H54 (cell line): ENCODE measurements at places on chromosomes 5 and 9.

GRCh38 chr9:91408475-91408874 is 15.2 kb downstream of the NFIL3 start:
- no peak for DNase-seq

DNA sequence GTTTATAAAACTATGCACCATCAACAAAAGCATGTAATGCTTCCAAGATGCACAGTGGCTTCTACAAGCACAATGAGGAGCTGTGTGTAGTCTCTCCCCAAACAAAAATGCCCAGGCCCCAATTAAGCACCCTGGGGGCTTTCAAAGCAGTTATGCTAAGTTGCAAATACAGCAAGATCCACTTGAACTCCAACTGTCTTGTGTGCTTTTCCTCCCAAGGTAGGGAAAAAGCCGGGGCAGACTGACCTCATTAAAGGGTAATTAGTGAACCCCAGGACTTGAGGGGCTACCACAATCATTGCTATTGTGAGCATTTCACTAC is 13.1 kb downstream of the ZNF608 start:
- no peak for DNase-seq

- no peak for DNase-seq
Observed at GRCh38 chr9:134853893-134854292, 26.7 kb upstream of the FCN2 start.

DNA sequence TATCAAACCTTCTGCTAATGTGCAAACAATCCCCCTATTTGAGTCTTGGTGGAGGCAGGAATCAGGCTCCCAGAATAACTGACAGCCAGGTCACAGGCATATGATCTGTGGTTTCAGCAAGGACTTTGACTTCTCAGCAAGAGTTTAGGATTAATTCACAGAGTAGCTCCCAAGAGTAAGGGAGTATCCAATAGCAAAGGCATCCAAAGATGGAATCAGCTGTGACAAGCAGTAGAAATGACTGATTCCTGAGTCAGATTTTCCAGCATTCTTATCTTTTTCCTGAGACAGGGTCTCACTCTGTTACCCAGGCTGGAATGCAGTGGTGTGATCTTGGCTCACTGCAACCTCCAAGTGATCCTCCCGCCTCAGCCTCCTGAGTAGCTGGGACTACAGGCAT is 108.3 kb downstream of the EPB41L4A start:
- no peak for DNase-seq

GRCh38 chr9:109277451-109277850 is 43.4 kb downstream of the EPB41L4B start:
- DNase-seq, result no peak

- no peak for DNase-seq
Observed at GRCh38 chr9:137505421-137506140, 44.6 kb downstream of the PNPLA7 start.

DNA sequence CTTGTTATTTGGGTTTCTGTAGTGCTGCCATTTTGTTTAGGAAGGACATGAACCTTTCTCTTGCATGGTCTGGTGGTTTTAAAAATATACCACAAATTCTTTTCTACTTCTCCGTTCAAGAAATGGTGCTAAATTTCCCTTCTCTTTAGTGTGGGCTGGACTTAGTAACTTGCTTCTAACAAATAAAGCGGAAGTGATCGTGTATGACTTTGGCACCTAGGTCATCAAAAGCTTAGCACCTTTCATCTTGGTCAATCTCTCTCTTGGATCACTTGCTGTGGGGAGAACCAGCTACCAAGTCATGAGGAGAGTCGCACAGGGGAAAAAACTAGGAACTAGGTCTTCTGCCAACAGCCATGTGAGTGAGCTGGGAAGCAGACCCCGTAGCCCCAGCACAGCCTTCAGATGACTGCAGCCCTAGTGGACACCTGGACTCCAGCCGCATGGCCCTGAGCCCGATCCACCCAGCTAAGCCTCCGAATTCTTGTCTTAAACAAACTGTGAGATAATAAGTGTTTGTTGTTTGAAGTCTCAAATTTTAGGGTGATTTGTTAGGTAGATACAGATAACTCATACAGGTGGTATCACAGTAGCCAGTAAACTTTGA is 87.7 kb upstream of the CKMT2 start:
- DNase-seq, result no peak

DNA sequence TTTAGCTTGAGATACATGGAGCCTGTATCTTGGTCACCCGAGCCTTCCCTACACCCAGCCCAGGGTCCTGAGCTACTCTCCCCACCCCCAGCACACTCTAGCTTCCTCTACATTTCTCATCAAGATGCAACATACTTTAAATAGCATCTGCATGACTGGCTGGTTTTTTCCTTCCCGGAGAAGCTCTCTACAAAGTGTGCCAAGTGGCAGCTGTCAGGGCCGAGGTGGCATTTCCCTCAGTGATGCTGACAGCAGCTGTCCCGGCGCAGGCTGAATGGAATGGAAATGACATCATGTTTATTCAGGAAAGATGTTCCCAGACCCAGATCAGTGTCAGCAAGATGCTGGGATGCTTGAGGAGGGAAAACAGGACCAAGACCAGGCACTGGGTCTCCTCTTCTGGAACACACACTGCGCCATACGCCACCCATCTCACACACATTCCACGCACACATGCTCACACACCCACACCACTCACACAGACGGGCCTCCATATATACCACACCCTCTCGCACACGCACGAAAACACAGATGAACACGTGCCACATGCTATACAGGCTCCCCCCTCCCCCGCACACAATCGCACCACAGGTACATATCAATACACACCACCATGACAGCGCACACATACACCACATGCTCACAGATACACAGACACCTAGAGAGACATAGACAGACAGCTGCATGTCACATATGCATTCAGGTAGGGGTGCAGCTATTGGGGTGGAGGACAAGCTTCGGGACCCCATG is 67.8 kb downstream of the LHX2 start:
- DNase-seq, result peak; percentile 80
